Lung microvascular endothelial cell (primary cell): ENCODE measurements at places on chromosomes 16 and 17.

DNA sequence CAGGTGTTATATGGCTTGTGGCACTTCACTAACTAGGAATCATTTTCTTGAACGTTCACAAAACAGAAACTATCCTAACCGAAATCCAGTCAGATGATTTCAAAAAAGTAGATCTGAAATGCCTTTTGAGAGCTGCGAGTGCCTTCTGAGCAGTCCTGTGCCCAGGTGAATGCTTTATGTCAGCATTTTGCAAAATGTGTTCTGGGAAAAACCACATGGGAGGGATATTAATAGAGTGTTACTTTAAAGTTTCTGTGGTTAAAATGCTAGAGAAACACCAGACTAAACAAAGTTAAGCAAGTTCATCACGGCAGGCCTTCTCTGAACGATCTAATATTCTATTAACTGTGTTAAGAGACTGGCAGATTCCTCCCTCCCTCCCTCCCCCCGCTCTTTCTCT is 15.8 kb upstream of the RGS9 start:
- no peak for DNase-seq

DNA sequence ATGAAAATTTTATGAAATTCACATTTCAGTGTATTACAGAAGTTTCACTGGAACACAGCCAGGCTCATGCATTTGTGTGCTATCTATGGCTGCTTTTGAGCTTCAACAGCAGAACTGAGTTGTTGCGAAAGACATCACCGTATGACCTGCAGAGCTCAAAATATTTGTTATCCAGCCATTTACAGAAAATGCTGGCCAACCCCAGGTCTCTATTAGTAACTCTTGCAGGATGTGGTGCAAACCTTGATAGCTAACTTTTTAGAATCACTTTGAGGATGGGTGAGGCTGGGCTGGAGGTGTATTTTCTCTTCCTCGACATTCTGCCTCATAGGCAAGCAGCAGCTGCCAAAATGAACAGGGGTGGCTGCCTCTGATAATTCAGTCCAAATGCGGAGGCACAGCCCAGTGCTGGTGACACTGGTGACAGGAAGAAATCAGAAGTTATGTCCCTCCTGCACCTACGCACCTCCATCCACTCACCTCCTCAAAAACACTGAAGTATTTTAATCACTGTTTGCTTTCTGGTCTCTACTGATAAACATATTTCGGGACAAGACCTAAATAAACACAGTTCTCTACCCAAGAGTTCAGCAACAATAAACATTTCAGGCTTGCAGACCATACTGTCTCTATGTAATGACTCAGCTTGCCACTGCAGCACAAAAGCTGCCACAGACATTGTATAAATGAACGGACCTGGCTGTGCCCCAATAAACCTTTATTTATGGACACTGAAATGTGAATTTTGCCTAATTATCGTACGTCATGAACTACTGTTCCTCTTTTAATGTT is 28.5 kb downstream of the ARHGAP17 start:
- DNase-seq = peak; percentile 81

DNA sequence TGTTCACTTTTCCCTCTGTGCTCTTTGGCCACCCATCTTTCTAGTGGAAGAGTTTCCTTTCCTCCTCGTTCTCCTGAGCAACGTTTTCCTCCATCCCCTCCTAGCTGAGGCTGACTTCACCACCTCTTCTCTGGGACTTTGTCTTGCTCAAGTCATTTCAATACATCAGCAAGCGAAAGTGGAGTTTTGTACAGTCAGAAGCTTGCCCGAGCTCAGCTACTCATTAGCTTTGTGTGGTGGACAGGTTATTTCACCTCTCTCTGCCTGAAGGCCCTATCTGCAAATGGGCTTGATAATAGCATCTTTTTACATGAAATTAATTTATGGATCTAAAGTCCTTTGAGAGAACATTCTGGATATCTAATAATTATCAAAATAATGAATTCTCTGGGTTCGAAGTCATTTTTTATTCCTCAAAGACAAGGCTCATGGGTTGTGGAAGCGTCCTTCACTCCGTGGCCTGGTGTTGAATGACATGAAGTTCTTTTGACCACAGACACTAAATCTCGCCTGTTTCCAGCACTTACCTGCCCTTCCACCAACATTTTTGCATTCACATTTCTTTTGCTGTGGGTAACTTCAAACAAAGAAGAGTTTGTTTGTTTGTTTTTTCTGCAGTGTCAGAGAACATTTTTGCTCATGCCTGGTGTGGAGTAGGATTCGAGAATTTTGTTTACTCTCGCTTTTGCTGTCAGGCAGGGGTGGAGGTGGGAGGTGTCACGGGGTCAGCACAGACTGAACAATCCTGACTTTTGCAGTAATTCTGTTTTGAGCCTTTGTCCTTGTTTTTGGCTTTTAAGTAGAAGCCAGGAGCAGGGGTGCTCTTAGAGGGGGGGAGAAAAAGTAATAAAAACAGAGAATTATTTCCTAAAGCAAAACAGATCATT is 155.0 kb upstream of the CACNG5 start:
- DNase-seq = no peak

DNA sequence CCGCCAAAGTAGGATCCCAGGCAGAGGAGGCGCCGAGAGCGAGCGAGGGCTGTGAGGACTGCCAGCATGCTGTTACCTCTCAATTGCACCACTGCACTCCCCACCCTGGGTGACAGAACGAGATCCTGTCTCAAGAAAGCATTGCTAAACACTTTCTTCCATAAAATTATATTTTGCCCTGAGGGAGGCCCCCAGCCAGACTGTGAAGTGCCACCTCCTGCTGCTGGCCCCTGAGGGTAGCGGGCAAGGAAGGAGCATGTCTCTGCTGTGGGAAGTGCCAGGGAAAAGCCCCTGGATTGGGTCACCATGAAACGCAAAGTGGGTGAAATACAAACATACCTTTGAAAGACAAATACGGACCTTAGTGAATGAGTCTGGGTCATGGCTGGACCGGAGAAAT is 78.0 kb upstream of the AMZ2 start:
- no peak for DNase-seq

GRCh38 chr17:5508810-5509209 is 22.4 kb downstream of the MIS12 start:
- DNase-seq = no peak

DNA sequence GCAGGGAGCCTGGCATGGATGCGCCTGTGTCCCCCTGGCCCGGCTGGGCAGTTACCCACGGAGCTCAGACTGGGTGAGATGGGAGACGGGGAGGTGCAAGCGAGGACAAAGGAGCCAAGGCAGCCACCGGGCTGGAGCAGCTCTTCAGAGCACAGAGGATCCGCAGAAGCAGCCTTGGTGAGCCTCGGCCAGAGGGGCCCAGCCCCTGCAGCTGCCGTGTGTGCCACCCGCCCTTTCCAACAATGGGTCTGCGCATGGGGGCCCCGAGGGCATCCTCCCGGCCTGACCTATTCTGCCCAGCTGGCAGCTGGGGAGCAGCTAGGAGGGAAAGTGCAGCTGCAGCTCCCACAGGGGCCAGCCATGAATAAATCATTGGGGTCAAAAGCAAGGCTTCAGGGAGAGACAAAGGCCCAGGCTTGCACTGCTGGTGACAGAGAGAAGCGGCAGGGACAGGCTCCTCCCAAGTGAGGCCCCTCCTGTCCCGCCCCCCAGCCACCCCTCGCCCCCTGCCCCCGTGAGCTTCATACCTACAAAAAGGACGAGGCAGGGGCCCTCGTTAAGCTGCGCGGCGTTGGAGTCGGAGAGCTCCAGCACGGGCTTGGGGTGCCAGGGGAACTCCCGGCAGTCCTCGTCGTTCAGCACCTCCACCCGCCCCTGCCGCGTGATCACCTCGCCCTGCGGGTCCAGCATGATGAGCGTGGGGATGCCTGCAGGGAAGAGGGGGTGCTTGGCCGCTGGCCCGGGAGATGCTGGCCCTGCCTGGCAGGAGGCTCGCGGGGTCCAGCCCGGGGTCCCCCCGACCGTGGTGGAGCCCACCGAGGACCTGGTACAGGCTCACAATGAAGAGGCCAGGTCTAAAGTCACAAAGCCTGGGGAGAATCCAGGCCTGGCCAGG is 22.6 kb downstream of the MRM3 start:
- no peak for DNase-seq

GRCh38 chr16:22194707-22195444 is 11.2 kb upstream of the EEF2K start:
- no peak for DNase-seq

- no peak for DNase-seq
These were observed 184.5 kb downstream of the CCT6B start for GRCh38 chr17:34776456-34777443.

GRCh38 chr17:43917348-43918025 is 10.2 kb upstream of the MPP2 start:
- DNase-seq = peak; percentile 39

DNA sequence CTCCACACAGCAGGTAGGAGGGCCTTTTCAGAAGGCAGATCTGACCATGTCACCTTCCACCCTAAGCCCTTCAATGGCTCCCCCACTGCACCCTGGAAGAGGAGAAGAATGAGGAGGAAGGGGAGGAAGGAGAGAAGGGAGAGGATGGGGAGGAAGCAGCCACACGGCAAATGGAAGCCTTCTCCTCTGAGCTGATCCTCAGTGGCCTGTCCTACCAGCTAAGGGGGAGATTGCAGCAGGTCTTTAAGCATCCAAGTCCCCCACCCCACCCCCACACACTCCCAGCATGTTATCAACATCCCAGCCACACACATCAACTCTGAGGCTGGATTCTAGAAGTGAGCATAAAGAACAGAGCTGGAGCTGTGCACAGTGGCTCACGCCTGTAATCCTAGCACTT is 46.2 kb upstream of the RBFOX3 start:
- no peak for DNase-seq

DNA sequence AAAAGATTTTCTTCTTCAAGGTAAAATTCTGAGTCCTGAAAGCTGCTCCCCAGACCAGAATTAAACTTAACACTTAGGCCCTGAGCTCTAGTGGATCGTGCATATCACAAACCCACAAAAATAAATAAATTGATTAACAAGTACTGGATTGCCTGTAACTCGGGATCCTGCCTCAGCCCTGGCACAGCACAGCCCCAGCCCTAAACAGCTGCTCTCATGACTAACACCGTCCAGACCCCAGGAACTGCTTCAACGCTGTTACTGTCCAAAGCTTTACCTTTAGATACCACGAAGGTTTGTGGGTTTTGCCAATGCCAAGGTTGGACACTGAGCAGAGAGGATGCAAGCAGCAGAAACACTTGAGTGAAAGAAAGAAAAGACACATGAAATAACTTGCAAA is 172.5 kb downstream of the COPRS start:
- DNase-seq = no peak

GRCh38 chr16:69056421-69056820 is 49.0 kb upstream of the HAS3 start:
- DNase-seq = no peak

GRCh38 chr16:75733305-75734211 is 7.3 kb upstream of the CPHXL start:
- DNase-seq = no peak

GRCh38 chr16:28073836-28074235 is 10.3 kb upstream of the GSG1L start:
- no peak for DNase-seq

- no peak for DNase-seq
These were observed 8.6 kb upstream of the DNAH9 start for GRCh38 chr17:11589716-11590115.

GRCh38 chr16:30000735-30001631 is 4.9 kb downstream of the INO80E start:
- no peak for DNase-seq

GRCh38 chr16:53689636-53690035 is 14.0 kb downstream of the RPGRIP1L start:
- no peak for DNase-seq

DNA sequence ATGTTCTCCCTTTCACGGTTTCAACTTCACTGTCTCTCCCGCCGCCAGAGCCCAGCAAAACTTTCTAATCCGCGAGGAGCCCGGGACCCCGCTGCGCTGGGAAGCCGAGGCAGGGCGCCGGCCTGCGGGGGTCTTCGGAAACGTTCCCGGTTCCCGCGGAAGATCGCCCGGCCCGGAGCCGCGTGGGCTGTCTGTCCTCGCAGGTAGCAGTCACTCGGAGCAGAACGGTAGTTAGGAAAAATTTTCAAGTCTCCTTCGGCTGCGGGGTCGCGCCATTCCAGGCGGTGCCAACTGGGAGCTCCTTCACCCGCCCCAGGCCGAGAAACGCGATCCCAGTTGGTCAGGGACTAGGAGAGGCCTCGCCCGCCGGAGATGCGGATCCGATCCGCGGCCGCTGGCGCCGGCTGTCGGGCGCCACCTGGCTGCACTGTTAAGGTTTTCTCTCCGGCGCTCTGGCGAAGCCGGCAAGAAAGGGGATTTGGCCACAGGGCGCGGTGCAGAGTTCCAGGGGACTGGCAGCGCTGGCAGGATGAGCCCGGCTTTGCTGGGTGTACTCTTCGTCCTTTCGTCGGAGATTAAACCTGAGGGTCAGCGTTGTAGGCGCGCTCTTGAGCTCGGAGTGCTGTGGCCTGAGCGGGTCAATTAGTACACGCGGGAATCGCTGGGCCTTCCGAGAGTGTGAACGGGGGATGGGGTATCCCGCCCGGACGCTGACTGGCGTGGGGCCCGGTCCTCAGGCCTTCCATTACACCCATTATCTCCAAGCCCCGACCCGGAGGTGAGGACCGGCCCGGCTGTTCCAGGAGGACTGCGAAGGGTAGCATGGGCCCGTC is 135.4 kb downstream of the KCNJ12 start:
- DNase-seq = peak; percentile 89

GRCh38 chr17:79132271-79133064 is 57.8 kb downstream of the ENGASE start:
- no peak for DNase-seq

- peak; percentile 90 for DNase-seq
These were observed at the start of gene PFN1 for GRCh38 chr17:4948166-4948930. TSS of gene PFN1 (minus strand) at chr17:4948530. CDS start at chr17:4948394, 136 bp downstream.

- DNase-seq = no peak
These were observed 17.5 kb downstream of the RAB11FIP3 start for GRCh38 chr16:442976-443375.

DNA sequence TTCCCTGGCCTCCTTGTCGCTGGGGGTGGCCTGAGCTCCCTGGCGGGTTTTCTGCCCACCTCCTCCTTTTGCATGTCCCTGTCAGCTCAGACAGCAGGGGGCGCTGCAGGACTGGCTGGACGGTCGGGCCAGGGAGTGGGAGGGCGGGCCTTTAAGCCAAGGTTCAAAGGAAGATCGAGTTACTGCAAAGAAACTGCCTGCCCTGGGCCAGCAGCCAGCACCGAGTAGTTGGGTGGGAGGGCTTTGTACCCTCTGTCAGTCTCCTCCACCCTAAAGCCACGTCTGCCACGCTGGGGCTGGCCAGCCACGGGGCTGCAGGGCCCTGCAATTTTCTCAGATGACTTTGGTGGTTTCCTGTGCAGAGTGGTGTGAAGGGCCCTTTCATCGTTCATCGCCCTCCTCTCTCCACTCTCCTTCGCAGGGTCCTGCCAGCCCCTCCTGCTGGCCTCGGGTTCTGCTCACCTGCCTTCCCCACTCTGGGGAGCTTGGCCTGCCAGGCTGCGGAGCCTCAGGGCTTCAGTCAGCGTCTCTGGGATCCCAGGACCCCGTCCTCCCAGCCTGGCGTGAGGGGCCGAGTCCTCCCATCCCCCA is 12.3 kb downstream of the GPR142 start:
- peak; percentile 75 for DNase-seq

GRCh38 chr17:28407130-28407973 is 1.3 kb upstream of the SLC46A1 start:
- DNase-seq = no peak

- DNase-seq = no peak
These were observed 64.9 kb downstream of the IRF8 start for GRCh38 chr16:85963753-85964285.

GRCh38 chr17:45148183-45149036 is at the start of gene HEXIM1:
TSS of gene HEXIM1 (plus strand) at chr17:45148475. CDS start at chr17:45149191, 716 bp downstream.
- DNase-seq = peak; percentile 100

GRCh38 chr16:86306011-86306644 is 204.2 kb upstream of the FOXF1 start:
- DNase-seq = no peak

GRCh38 chr17:78315355-78316114 is 44.3 kb downstream of the SOCS3 start:
- peak; percentile 71 for DNase-seq

- DNase-seq = peak; percentile 52
These were observed 1.3 kb downstream of the MAPK8IP3 start for GRCh38 chr16:1707193-1707790.
